ENCODE measurements at places on chromosomes 2 and 18.

DNA sequence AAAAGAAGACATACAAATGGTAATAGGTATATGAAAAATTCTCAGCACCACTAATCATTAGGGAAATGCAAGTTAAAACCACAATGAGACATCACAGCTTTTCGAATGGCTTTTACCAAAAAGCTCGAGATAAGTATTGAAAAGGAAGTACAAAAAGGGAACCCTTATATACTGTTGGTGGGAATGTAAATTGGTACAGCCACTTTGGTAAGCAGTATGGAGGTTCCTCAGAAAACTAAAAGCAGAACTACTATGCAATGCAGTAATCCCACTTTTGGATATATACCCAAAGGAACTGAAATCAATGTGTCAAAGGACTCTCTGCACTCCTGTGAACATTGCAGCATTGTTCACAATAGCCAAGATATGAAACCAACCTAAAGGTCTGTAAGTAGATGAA, 107.5 kb upstream of the SPATS2L start:
- DNase-seq = no peak

DNA sequence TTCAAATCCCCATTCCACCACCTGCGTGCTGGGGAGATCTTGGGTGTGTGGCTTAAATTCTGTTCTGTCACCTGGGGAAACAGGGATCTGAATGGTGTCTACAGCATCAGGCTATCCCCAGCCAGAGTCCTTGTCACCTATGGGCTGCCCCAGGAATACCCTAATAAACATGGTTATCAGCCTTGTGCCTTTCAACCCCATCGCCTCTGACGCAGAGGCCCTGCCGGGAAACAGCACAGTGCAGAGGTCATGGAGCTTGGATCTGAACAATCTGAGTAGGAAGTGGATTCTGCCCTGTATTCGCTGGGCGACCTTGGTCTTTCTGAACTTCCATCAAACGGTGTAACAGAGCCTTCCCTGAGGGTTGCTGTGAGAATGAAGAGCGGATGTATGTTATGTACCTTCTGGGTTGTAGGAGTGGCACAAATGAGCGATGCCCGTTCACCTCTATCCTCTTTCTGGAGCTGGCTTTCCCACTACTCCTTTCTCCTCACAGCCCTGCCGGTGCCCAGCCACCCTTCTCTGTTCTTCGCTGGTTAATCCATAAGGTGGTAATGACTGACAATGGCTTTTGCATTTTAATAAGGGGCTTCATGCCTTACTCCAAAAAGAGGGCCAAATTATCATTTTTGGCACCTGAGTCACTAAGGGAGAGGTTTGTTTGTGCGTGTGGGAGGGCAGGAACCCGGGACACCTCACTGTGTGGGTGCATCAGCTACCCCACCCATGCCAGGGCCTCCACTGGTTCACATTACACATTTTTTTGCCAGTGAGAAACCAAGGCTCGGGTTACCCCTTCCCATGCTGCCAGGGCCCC, 256.5 kb downstream of the MYCN start:
- DNase-seq = no peak

DNA sequence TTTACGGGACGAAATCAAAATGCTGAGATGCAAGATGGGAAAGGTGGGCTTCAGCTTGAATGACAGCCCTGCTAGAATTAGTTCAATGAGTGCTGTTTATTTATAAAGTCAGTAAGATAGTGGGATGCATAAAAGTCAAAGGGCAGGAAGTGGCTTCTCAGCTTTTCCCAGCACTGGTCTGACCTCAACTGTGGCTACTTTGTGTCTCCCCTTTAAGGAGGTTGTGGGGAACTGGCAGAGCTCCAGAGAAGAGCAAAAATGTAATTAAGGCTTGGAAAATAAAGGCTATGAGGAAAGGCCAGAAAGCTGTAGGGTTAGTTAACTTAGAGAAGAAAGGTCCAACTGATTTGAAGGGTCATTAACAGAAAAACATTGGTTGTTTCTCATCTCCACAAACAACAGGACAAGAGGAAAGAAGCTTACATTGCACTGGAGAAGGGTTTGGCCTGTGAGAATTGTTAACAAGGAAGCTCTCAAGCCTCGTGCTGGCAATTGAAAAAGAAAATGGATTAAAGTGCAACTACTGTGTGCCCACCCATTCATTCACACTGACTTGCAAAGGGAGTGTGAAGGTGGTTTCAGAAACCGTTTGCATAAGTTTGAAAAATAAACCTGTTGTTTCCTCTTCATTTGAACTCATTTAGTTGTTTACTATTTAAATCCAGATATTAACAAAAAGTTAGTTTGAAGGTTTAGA, 68.8 kb upstream of the CD28 start:
- no peak for DNase-seq

DNA sequence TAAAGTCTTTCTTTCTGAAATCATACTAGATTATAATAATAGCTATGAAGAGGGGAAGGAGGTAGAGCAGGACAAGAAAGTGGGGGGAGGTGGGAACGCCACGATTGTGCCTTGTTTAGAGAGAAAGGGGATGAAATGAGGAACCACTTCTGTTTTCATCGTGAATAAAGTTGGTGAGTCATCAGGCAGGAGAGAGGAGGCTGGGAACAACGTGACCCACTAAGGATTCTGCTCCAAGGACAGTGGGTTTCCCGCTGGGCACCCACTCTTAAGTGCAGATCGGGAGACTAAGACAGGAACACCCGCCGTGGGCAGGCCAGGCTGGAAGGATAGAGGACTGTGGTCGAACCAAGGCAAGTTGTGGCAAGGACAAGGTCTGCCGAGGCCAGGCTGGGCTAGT, 158.2 kb downstream of the L3MBTL4 start:
- DNase-seq = no peak
